ENCODE measurements at places on chromosomes 16 and 17.
A peak's percentile ranks its signal among the peaks of the same experiment; 100 is the strongest.

- DNase-seq, result no peak
Measured at GRCh38 chr17:75353176-75353575, 52.3 kb downstream of the GRB2 start.

GRCh38 chr17:4509923-4510617 lies 11.4 kb downstream of the SPNS2 start:
- no peak for DNase-seq

DNA sequence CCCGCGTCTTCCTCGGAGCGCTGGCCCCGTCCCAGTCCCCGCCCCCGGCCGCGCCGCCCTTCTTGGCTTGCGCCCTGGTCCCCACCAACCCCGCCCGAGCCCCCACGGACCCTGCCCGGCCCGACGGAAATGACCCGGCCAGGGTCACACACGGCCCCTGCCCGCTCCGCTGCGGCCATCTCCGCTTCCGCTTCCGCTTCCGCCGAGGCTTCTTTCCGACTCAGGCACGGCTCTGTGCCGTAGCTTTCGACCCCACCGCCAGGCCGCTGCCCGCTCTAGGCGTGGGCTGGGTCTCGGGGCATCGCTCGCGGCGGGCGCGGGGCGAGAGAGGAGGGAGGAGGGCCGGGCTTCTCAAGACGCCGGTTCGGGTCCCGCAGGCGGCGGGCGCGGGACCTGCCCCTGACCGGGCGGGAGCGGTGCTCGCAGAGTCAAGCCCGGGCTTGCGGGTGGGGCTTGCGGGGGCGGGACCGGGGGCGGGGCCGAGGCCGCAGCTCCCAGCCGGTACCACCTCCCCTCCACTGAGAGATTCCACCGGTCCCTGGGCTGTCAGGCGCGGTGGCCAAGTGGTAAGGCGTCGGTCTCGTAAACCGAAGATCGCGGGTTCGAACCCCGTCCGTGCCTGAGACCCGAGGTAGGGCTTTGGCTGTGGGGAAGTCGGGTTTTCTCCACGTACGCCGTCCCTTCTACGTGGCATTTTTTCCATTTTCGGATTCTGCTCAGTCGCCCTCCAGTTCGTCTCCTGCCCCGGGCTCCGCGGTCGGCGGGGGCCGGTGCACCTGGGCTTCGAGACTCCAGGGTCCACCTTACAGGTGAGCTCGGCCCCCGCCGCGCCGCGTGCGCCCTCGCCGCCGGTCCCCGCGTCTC lies 158.3 kb downstream of the RAB11FIP4 start:
- DNase-seq, result peak; percentile 96

DNA sequence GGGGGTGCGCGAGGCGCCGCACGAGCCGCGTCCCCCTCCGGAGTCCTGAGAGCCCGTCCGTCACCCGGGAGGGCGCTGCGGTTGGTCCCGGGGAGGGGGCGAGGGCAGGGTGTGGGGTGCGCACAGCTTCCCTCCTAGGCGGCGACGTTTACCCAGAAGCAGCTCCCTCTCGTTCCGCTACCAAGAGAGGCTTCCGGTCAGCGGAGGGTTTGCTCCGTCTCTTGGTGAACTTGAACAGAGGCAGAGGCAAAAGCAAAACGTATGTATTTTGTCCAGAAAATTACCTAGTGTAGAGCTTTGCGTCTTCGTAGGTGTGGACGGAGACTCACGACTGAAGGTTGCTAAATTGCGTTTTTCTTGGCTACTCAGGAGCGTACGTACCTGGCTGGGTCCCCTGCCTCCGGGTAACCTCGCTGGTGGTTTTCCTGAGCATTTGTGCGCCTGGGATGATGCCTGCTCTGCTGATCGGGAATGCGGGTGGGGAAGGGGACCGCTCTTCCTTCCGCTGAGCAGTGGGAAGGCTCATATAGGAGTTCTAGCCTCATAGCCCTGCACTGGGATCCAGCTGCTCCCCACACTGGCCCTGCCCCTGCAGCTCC lies 833 bp downstream of the WSCD1 start:
- no peak for DNase-seq

DNA sequence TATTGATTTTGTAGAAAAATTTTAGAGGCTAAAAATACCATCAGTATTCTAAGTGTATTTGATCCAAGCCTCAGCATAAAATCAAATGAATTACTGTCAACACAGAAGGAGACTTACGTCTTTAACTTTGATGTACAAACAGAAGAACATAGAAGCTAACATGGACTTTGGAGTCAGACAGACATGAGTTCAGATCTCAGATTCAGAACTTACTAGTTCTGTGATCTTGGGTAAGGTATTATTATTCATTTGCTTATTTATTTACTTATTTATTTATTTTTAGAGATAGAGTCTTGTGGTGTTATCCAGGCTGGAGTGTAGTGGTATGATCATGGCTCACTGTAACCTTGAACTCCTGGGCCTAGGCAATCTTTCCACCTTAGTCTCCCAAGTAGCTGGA lies 4.0 kb upstream of the SLFN12L start:
- no peak for DNase-seq

DNA sequence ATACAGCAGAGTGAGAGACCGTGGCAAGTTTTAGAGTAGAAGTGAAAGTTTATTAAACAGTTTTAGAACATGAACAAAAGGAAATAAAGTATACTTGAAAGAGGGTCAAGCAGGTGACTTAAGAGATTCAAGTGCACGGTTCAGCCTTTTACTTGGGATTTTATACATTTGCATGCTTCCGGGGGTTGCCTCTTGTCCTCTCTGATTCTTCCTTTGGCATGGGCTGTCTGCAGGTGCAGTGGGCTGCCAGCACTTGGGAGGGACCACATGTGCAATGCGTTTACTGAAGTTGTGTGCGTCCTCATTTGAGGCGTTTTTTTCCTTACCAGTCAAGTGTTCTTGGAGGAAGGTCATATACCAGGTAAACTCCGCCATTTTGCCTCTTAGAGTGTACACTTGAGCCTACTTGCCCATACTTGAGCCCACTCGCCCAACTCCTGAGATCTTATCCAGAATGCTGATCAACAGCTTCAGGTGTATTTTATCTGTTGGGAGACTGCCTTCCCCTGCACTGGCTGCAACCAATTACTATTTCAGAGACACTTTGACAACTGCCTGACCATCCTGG lies 195.2 kb downstream of the IRX5 start:
- no peak for DNase-seq

GRCh38 chr17:42895185-42895555 lies 5.4 kb upstream of the G6PC1 start:
- no peak for DNase-seq
